ENCODE measurements at places on chromosomes 16 and 17. TPM values are rescaled to one million over a fixed set of nuclear protein-coding genes. Genes with fewer than 3 reads are reported as not detected.

Gene ASPHD1
- 1.0 TPM for total RNA-seq

Gene TBC1D16
- 9.7 TPM for total RNA-seq

Gene MPP3
- total RNA-seq: 13.3 TPM

DNA sequence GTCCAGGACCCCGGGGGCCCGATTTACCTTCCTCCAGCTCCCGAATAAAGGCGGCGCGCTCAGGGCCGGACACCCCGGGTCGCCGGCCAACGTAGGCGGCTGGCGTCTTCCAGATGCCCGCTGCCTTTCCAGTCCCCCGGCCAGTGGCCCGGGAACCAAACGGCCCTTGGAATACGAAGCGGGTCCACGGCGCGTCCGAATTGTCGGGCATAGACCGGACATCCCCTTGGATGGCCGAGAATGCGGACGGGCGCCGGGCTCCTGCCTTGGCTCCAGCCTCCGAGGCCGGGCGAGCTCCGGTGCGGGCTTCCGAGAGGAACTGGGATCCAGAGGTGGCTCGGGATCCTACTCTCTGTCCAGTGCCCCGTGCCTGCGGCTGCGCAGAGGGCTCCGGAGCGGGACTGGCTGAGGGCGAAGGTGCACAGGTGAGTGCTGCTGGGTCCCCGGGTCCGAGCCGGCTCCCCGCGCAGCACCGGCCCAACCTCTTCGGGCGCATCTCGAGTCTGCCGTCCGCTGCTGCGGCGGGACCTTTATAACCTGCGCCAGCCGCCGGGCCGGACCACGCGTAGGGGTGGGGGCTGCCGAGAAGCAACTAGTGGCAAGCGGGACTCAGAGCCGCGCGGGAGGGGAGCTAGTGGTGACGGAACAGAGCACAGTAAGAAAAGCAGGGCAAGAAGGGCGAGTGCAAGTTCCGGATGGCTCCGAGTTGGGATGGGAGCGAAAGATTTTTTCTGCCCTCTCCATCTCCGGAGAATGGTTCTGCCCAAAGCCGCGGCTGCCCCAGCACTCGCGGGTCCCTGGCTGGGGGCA, at the start of gene HAP1:
HAP1 (minus strand) TSS at position 505 of the 810 bp plus-strand sequence; CDS start at position 496, 9 bp downstream.
- DNase-seq: no peak

DNA sequence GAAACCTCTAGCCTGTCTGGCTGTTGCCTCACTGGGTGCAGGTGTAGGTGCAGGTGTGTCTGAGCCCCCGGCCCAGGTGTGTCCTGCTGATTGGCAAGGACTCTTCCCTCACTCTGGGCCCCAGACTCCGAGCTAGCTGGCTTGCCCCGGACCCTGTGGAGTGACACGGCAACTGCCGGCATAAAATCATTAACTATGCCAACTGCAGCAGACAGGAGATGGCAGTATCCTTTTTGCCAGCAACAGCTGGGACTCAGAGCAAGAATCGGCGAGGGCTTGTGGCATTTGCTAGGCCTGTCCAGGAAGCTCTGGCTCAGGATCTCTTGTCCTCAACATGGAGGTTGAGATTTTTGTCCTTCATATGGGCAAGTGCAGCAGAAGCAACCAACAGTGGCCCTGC, 20.8 kb downstream of the CIAPIN1 start:
- no peak for DNase-seq

DNA sequence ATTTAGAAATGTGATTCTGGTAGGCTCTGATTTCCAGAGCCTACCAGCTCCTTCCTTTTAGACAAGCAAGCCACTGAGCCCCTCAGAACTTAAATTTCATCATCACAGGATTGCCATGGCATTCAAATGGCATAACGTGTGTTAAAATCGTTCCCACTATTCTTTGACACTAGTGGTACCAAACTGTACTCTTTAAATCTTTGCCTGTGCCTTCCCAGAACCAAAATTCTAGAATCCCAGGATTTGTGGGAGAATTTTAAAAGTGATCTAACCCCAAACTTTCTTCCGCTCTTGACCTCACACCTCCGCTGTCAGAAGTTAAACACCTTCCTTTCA, 287 bp upstream of the INTS2 start:
- DNase-seq: no peak

DNA sequence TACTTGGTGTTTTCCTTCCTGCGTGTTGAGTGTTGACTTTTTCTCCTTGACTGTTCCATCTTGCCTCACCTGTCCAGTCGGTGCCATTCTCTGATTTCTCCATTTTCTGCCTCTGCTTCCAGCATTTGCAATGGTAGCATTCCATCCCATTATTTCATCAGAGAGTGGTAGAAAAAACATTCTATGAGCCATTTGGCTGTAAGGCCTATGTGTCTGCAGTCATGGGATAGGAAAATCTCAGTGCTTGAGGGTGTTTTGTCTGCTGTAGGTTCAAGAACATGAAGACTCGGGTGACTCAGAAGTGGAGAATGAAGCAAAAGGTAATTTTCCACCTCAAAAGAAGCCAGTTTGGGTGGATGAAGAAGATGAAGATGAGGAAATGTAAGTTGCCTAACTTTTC, 2.7 kb downstream of the UTP18 start:
- no peak for DNase-seq

GRCh38 chr17:78429618-78429995, 51.2 kb downstream of the PGS1 start:
- no peak for DNase-seq

GRCh38 chr16:4110680-4111079, 5.6 kb downstream of the ADCY9 start:
- no peak for DNase-seq

GRCh38 chr17:5942687-5943086, 127.5 kb upstream of the WSCD1 start:
- DNase-seq: no peak

- DNase-seq: peak; percentile 34
These were observed 986 bp downstream of the HAPSTR1 start for GRCh38 chr16:9092282-9092977.

GRCh38 chr16:51172368-51172767, 21.3 kb upstream of the SALL1 start:
- no peak for DNase-seq

DNA sequence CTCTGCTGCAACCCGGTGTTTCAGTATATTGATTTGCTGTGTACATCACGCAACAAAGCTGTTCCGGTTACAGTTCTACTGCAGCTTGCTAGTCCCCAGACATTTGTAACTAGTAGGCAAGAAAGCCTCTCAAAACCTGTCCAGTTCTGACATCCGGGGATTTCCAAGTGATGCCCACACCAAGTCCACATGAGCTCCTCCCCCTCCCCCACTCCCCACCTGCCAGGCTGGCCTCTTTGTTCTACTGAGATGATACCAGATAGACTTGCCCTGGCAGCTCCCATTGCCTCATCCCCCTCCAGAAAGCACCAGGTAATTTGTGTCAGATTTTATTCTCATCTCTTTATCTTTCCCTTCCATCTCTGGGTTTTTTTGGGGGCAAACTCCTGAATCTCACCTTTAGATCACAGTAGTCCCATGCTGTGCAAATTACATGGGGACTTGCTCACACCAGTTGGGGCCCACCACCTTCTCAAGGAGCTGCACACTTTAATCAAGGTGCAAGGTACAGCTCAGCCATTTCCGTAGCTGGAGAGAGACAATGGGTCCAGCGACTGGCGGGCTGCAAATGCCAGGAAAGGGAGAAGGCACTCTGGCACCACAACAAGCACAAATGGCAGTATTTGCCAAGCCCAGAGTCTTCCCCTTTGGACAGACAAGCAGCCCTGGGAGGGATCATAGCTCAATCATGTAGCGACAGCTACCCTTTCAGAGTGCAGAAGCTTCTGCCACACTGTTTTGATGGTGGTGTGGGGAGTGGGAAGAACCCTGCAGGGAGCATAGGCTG, 183.1 kb downstream of the CYLD start:
- DNase-seq: no peak

GRCh38 chr16:85557971-85558657, 55.0 kb upstream of the GSE1 start:
- DNase-seq: no peak

- DNase-seq: no peak
These were observed 3.8 kb downstream of the SLC46A1 start for GRCh38 chr17:28402224-28402630.

DNA sequence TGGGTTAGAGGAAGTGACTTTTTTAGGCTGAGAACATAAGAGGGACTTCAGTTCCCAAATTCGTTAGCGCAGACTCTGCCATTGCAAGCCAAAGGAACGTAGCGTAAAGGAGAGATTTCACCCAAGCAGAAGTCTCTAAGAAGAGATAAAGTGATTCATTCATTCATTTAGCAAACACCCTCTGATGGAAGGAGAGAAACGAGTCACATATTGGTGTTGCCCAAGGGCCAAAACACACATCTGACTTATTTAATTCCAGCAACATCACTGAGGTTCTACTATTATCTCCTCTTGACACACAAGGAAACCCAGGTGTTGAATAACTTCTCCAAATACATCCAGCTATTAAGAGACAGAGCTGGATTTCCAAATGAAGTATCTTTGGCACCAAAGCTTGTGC, 85.7 kb upstream of the CACNG3 start:
- no peak for DNase-seq

DNA sequence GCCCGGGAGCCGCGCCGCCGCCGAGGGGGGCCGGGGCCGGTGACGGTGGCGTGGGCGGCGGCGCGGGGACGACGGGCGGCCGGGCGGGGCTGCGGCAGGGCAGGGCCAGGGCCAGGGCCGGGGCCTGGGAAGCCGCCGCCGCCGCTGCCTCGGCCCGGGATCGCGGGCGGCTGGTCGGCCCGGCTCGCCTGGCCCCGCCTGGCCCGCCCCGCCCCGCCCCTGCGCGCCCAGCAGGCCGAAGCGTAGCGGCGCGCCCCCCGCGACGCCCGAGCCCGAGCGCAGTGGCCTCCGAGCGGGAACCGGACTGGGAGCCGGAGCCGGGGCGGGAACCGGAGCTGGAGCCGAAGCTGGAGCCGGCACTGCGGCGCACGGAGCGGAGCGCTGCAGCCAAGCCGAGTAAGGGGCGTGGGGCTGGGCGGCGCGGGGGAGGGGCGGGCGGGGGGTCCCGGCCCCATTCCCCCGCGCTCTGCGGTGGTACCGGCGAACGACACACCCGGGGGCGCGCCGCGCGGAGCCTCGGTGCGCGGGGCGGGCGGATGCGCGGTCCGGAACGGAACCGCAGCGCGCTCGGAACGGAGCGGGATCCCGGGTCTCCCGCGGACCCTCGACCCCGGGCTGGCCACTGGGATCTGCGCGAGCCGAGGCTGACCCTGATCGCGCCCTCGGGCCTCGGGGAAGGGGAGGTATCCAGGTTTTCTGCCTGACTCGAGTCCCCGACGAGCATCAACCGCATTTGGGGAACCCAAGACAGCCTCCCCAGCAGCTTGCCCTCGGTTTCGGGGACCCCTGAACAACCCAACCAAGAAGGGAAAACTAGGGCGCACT, at the start of gene BEAN1:
BEAN1 (plus strand) TSS at position 260 of the 825 bp plus-strand sequence. CDS start 10,382 bp downstream, outside the sequence.
- DNase-seq: no peak

DNA sequence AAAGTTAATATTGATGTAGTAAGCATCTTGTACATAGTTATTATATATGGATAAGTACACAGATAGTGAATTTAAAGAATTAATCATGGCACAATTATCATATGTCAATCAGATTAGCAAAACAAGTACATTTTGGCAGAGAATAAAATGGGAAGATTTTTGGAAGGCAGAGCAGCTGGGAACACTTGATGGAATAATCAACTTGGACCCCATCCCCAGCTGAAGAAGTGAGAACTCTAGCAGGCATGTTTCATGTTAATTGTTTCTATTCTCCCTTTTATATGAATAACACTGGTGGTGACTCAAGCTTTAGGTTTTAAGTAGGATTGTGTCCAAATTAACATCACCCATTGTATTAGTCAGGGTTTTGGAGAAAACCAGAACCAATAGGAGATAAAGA, 198.7 kb downstream of the KCNJ2 start:
- no peak for DNase-seq

DNA sequence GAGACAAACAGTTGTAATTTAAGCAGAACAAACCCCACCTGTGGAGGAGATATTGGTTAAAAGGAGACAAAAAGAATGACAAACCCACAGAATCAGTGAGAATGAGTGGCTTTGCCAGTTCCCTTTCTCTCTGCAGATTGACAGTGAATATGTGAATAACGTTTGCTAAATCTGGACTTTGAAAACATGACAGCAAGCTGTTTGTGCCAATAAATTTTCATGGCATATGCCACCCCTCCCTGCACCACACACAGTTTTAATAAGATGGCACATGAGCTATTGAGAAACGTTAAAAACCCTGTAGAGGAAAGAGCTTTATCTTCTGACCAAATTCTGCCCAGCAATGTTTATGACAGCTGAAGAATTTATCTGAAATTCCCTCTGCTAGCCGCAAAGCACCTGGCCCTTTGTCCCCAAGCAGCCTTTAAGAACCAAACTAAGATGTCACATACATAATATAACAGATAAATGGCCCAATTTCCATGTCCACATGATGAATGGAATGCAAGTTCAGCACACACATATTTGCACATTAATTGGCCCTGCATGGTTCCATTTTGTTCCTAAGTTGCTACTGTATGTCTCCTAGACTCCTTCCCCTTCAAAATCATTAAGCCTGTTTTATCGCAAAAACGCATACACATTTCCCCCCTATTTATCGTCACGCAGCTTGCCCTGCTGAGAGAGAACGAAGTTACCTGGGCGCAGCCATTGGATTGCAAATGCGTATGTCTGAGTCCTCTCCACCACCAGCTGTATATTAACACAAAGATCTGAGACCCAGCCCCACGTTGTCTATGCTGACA, 773.5 kb upstream of the EEF2KMT start:
- DNase-seq: no peak
